ENCODE measurements at places on chromosomes 5 and 9.

GRCh38 chr5:13250464-13251291 lies 693.8 kb downstream of the DNAH5 start:
- no peak for DNase-seq

DNA sequence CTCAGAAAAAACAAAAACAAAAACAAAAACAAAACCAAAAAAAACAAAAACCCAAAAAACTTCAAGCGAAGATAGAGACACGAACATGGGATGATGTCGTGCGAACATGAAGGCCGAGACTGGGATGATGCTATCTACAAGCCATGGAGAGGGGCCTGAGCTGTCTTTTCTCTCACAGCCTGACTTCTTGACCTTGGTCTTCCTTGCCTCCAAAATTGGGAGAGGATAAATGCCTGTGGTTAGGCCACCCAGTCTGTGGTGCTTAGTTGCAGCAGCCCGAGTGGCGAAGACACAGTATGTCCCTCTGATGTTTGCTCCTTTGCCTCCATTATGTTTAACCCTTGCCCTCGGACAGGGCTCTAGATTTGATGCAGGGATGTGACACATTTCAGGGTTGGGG lies 130.4 kb upstream of the BASP1 start:
- no peak for DNase-seq

GRCh38 chr5:93289942-93290341 lies 291.1 kb downstream of the NR2F1-AS1 start:
- DNase-seq: no peak

- DNase-seq: no peak
Observed at GRCh38 chr5:168624850-168625364, 45.7 kb upstream of the PANK3 start.

GRCh38 chr9:75891277-75891741 lies 836 bp downstream of the PCSK5 start:
- no peak for DNase-seq
